Endodermal cell (in vitro differentiated cells): ENCODE measurements at places on chromosomes 1 and 21. TPM values are rescaled to one million over a fixed set of nuclear protein-coding genes. Genes with fewer than 3 reads are reported as not detected.

SPRR1A gene
- total RNA-seq, result not detected in 2 replicates

EDARADD gene
- 5.5 and 5.6 TPM in 2 replicates for total RNA-seq

PPT1 gene
- 94.8 to 112 TPM (median 111 TPM) in 3 replicates for total RNA-seq

DOP1B gene
- 6.6 and 8.0 TPM in 2 replicates for total RNA-seq

- DNase-seq, result peak; percentile 91
Observed at GRCh38 chr1:7783178-7783711, 846 bp upstream of the PER3 start.

- DNase-seq, result no peak
Observed at GRCh38 chr1:168970926-168971659, 135.4 kb upstream of the ATP1B1 start.

- DNase-seq, result peak; percentile 15
Observed at GRCh38 chr1:226629896-226630550, 81.5 kb downstream of the STUM start.

GRCh38 chr1:230858236-230858820, 10.0 kb downstream of the C1orf198 start:
- DNase-seq, result no peak

DNA sequence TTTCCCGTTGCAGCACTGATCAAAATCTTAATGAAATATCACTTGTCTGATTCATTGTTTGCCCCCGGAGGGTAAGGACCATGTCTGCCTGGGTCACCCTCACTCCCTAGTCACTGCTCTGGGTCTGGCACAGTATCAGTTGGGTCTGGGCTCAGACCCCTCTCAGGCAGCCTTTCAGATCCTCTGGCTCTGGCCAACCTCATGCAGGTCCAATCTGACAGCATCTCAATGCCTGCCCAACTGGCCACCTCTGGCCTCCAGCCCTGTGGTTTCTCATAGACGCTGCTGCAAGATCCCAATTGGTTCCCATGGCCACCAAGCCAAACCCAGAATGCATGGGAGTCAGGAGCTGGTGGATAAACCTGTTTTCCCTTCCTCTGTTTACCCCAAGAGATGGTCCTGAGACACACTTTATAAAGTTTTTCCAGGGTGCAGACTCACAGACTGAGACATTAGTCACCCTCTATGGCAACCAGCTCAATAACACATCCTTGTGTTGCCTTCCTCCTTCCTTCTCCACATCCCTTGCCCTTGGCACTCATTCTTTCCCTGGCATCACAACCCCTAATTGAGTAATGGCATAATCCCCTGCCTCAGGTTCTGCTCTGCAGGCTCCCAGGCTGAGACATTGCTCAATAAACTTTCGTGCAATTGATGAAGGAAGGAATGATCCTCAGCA, 199.2 kb downstream of the GRIK3 start:
- no peak for DNase-seq

GRCh38 chr1:15762546-15762945, 4.0 kb downstream of the FBLIM1 start:
- DNase-seq, result no peak
